Activated naive CD4-positive, alpha-beta T cell treated with Interleukin-2 at 50 U/mL for 16 hours (primary cell): ENCODE measurements at places on chromosomes 5 and 9.

DNA sequence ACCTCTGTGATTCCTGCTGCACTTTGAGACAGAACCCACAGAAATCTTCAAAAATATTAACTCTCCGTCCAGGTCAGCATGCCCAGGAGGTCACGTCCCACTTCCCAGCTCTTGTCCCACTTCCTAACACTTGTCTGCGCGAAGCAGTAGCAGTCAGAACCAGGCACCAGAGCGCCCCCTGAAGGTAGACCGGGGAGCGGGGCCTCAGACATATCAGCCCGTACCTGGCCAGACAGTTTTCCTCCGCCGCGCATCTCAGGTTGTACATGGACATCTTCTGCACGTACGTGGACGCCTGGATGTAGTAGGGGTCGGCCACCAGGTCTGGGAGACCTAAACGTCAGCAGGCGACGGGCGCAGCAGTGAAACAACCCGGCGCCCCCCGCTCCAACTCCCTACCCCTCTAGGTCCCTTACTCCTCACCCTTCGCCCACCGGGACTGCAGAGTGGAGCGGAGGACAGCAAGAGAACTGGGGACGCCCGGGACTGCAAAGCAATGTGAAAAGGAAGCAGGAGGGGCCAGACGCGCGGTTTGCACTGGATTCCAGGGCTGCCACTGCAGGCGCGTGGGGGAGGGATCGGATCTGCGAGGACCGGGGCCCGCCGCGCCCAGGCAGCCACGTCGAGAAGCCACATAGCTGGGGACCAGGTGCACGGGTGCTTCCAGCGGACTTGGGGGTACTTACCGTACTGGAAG, 1.2 kb downstream of the LOX start:
- no peak for DNase-seq

DNA sequence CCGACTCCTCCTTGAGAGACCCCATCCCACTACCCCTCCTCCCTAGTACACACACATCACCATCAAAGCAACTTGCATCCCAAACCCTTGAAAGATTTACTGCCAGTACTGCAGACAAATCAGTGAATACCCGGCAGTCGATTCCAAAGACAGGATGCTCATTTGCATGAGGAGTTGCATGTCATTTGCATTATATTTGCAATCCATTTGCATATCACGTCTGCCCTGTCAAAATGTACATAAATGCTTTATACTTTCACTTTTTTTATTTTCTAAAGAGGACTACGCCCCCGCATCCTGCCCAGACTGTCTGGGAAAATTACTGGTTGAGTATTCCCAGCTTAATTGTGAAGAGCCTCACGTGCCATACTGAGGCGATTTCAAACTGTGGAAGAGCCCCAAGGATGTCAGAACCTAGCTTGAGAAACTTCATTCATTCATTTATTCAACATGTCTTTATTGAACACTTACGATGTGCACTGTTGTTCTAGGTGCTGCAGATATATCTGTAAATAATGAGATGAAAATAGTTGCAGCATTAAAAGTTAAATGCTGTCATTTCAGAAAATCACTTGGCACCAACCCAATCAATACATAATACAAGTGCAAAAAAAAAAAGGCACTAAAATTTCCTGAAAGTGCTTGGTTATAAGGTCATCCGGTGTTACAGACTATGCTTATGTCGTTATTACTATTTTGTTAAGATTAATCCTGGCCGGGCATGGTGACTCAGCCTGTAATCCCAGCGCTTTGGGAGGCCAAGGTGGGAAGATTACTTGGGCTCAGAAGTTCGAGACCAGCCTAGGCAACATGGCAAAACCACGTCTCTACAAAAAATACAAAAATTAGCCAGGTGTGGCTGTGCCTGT, 17.2 kb upstream of the SIL1 start:
- DNase-seq: no peak

GRCh38 chr9:77475641-77476473, 172.3 kb downstream of the GNA14 start:
- peak; percentile 58 for DNase-seq

- DNase-seq: no peak
These were observed 52.1 kb downstream of the NSG2 start for GRCh38 chr5:174097486-174098185.

- no peak for DNase-seq
These were observed 37.6 kb upstream of the SLCO6A1 start for GRCh38 chr5:102536323-102536928.

- DNase-seq: no peak
These were observed 844.8 kb downstream of the CDH9 start for GRCh38 chr5:26193626-26194025.

DNA sequence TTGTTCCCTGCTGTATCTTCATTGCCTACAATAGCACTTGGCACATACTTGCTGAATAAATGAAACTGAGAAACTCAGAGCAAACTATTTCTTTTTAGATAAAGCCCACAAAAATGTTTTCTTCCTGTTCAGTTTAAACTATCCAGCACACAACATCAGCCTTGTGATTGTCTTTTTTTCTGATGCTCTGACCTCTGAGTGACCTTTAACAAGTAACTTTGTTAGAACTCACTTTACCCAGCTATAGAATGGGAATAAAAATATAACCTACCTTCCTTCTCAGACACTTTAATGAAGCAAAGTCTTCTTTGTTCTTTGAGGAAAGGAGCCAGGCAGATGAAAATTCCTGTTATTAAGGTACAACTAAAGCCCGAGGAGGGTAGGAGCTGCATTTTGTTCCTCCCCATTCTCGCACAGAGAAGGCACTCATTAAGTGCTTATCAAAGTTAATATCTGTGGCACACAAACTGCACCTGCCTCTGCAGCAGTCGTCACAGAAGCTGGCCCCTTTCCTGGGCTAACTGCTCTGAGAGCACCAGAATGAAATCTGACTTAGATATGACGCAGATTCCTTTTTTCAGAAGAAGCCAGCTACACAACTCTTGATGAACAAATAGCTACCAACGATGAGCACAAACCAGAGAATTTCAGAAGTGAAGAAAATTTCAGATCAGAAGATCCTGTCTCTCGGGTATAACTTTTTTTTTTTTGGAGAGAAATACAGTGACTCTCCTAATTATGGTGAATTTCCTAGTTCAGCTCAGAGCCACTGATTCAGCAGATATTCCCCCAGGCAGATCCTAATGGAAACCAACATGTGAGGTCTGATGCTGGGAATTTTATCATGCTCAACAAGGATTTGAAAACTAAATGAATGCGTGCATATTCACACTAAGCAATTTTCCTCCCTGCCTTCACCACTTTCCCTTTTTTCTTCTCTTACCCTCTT, 31.0 kb upstream of the NR3C1 start:
- DNase-seq: peak; percentile 58

DNA sequence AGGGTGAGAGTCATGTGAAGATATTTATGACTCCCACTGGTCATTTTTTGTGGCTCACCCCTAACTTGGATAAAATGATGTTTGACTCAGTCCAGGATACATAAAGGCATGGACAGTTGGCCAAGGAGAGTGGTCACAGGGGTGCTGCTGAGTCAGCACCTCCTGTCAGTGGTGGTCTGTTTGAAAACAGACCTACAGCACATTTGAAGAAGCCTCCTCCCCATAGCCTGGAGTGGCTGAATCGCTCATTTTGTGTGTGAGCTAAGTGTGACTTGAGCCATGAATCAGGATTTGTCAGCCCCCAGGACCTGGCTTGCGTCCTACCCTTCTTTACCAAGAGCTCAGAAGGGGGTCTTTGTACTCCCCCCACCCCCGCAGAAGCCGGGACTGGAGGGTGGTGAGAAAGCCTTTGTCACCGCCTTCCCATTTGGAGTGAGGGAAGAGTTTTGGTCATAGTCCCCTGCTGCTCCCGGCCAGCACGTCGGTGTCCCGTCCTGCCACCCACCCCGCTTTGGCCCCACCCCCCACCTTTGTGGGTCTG, 35.6 kb downstream of the TRIO start:
- no peak for DNase-seq

- DNase-seq: no peak
These were observed 75.7 kb downstream of the TEK start for GRCh38 chr9:27184556-27185351.

- DNase-seq: no peak
These were observed 34.9 kb upstream of the LECT2 start for GRCh38 chr5:135989686-135990085.

DNA sequence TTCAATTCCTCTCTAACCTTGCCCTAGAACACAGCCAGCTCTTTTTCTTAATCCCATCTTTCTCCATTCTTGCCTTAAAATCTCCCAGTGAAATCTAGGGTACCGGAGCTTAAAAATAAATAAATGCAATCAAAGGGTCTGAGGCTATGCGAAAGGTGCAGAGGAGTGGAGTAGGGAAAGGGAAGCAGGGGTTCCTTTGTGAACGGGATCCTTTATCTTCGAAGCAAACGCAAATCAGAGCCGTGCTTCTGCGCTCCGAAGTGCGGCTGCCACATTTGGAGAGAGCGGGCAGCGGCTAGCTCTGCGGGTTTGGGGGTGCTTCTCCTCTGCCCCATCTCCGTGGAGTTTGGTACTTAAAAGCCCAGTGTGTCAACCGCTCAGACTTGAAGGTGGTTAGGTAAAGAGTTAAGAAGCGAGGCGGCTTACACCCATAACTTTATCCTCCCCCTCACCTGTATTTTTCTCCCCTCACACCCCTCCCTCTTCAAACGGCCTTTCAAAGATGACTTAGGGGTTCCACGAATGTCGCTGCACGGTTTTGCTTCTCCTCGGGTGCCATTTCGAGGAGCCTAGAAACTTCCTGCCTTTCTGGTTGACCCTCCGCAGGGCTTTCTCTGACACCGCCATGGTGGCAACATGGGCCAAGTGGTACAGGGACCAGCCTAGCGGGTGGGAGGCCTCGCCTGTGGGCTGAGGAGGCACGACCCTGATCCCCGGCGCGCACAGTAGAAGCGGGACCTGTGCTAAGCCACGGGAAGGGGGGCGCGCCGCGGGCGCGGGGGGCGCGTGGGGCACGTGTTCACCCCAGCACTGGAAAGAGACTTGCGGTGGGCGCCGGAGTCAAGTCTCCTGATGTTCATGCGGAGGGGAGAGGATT, 31.7 kb upstream of the NFIB start:
- no peak for DNase-seq

GRCh38 chr9:109182940-109183798, 16.1 kb upstream of the FRRS1L start:
- no peak for DNase-seq

GRCh38 chr9:85900504-85901201, 40.3 kb upstream of the NAA35 start:
- peak; percentile 36 for DNase-seq

DNA sequence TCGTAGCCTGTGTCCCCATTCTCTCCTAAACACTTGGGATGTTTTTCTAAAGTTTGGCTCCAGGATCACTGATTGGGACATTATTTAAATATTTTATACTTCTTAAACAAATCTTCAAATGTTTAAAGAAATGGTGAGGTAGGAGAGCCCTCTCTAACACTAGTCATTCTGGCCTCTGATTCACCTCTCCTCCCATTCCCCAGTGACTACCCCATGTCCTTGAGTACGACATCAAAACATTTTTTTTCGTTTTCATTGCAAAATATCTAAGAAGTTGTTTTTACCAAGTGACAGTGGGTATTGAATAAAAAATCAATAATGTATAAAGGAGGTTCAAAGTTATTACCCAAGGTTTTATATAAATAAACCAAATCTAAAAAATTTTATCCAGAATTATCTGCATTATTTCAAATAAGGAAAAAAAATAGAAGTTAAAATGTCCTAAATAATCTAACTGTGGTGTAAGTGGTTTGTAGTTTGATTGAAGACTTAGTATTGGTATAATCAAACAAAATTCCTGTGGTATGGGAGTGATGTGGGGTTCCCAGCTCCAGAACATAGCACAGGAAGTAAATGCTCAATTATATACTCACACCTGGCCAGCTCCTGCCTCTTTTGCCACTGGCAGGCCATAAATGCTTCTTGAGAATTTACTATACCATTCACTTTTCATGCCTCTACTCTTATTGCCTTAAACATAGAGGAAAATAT, 51.1 kb downstream of the MAST4 start:
- DNase-seq: no peak

- no peak for DNase-seq
These were observed 37.2 kb upstream of the OTULIN start for GRCh38 chr5:14627270-14627669.

GRCh38 chr9:75452512-75452911, 364.2 kb downstream of the OSTF1 start:
- no peak for DNase-seq

GRCh38 chr9:108017671-108018070, 528.1 kb upstream of the KLF4 start:
- DNase-seq: no peak

DNA sequence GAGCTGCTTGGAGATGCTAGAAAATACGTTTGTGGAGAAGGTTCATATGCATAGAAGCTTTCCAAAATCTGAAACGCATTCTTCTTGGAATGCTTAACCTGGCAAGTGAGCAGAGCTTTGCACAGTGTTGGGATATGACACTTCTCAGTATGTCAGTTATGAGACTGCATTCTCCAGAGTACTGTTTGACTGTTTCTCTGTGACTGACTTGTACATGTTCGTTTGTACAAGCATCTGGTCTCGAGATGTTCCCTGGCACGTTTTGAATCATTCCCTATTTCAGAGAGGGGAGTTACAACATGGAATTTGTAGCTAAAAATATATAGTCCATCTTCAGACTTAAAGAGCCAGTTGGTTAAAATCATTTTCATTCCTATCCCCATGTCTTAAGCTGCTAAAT, 272.4 kb downstream of the ARRDC3 start:
- DNase-seq: no peak

DNA sequence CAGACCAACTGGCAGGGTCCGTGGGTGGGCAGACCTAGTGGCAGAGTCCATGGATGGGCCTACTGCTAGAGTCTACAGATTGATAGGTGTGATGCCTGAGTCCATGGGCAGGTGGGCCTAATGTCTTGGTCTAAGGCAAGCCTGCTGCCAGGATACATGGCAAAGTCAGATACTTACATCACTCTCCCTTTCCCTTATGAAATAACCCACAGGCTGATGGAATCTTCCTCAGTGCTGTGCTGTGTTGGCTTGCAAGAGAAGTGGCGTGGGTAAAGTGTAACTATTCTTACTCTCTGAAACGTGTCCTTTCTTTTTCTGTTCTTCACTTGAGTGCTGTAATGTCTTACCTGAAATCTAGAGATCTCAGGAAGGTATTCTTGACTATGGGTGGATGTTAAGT, 67.3 kb upstream of the ADRB2 start:
- no peak for DNase-seq

DNA sequence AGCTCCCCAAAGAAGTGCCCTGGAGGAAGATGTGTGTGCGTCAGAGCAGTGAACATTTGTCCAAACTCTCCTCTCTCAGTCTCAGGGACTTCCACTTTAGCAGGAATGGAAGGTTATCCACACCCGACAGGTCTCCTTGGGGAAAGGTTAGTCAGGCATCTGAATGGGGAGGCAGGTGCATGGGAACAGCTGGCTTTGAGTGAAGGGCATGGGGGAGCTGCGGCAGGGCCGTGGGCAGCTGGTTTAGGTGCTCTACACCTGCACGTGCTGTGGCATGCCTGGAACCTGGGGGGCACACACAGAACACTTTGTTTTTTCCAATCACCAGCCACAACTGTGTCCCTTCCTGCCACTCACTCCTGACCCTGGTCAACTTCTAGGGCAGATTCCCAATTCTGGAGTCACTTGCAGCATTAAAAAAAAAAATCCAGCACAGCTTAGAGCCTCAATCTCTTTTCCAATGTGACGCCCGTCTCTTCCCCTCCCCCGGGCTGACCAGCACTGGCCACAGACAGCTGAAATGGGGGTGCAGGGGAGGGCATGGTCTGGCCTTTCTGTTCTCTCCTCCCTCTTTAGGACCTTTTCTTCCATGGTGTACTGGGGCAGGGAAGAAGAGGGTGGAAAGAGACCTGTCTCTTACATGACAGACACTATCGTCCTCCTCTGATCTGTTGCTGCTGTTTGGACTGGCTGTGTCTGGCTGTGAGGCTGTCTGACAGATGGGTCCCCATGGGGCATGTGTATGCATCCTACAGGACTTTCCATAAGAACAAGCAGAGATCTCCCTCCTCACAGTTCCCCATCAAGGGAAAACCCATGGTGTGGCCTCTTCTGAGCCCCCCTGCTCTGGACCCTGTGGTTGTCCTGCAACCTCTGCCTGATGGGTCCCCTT, 9.5 kb upstream of the IL3 start:
- no peak for DNase-seq
